ENCODE measurements at places on chromosomes 2 and 18.

GRCh38 chr2:21261591-21261990, 137.8 kb downstream of the TDRD15 start:
- DNase-seq: no peak

GRCh38 chr2:16123856-16124780, 183.8 kb downstream of the MYCN start:
- DNase-seq: no peak

DNA sequence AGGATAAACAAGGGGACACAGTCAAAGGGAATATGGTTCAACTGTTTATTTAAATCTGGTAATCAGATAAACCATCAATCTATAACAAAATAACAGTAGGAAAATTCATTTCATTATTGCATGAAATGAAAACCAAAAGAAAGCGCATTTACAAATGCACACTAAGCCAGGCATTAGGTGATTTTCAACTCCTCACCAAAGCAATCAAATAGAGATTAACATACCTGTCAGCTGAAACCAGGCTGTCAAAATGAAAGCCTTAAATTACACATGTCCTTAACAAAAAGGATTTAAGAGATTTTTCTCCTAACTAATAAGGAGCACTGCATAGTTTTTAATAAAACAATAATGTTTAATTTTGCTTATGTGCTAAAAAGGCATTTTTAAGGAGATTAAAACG, 23.0 kb downstream of the STK39 start:
- DNase-seq: no peak

DNA sequence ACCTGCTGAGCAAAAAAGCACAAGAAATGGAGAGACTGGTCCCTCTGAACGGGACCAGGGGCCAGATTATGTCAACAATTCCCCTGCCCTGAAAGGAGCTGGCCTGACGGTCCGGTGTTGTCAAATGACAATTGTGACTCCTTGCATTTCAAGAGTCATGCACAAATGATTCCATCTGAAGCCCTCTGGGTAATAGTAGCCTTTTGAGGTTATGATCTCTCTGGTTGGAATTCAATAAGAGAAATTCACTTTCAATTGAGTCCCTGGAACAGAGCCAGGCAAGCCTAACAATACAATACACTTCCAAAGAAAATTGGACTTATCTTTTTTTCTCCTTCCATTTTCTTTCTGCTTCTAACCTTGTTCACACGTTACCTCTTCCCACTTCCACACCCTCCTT, 116.9 kb downstream of the C1D start:
- no peak for DNase-seq

GRCh38 chr2:223526106-223526505, 76.1 kb downstream of the SCG2 start:
- DNase-seq: no peak

DNA sequence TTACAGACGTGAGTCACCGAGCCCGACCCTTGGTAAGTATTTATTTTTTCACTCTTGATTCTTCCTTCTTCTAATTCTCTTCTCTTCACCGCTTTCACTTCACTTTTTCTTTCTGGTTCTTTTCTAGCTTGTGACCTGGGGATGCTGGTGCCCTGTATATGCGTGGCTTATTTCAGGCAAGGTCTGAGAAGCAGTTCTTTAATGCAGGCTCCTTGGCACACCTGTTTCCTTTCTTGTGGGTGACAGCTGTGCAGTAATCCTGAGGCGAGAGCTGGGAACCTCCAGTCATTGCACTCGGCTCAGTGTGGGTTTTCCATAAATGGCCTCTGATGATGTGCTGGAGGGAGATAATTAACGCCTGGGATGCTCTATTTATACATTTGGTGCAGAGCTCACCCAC, 193.8 kb downstream of the TSN start:
- no peak for DNase-seq

DNA sequence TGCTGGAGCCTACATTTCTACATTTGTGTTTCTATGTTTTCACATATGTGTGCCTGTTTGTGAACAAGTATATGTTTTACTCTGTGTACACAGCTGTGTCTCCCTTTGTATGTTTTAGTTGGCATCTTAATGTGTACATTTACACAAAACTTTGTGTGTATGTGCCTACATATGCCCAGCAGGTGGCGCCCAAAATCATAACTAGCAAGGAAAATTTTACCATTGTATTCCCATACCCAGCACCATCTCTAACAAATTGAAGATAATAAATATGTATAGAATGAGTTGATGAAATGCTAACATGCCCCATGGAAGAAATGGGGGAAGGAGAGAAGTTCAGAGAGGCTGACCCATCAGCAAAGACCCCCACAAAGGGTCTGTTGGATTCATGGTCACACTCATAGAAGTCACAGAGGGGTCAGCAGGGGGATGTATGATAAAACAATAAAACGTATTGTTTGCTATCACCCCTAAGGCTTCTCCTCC, 48.1 kb downstream of the PKDCC start:
- DNase-seq: peak; percentile 16
